ENCODE measurements at places on chromosomes 7 and 10.

GRCh38 chr7:77831481-77831880 is 32.9 kb downstream of the PHTF2 start:
- no peak for DNase-seq

GRCh38 chr10:34341473-34341872 is 473.6 kb downstream of the PARD3 start:
- DNase-seq: no peak

- DNase-seq: no peak
Observed at GRCh38 chr7:99782012-99782953, 1.7 kb downstream of the CYP3A4 start.

- no peak for DNase-seq
Observed at GRCh38 chr7:125412890-125413665, 483.5 kb upstream of the POT1 start.

DNA sequence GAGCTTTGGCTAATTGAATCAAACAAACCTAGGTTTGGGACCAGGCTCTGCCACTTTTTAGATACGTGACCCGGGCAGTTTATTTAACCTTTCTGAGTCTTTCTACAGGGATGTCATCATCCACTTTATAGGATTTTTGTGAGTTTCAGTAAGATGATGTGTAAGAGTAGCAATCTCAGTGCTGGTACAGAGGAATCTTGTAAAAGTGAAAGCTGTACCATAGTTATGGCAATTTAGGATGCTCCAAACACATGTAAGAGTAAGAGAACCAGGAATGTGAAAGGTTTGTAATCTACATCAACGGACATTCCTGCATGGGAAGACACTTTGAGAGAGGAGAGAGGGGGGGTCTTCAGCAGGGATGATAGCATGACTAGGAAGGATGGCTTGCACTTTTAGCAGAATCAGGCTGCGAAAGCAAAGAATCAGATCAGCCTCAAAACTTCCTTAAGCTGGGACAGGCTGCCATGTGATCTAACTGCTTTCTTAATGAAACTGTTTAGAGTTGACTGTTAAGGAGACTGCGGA is 968 bp downstream of the NOLC1 start:
- no peak for DNase-seq

DNA sequence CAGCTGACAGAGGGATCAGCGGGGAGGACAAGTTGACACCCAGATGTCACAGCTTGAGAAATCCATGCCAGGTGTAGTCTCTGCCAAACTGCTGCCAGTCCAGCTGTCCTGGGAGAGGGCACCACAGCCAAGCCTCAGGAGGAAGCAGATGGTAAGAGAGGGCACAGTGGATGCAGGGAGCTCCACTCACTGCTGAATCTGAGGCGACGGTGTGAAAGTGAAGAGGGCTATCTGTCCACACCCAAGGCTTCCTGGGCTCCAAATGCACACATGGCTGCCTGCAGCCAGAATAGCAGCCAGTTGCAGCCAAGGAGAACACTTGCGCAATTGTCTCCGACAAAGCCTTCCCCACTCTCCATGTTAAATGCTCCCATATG is 502.4 kb downstream of the GRID1 start:
- DNase-seq: no peak
